ENCODE measurements at places on chromosomes 3 and 15.

DNA sequence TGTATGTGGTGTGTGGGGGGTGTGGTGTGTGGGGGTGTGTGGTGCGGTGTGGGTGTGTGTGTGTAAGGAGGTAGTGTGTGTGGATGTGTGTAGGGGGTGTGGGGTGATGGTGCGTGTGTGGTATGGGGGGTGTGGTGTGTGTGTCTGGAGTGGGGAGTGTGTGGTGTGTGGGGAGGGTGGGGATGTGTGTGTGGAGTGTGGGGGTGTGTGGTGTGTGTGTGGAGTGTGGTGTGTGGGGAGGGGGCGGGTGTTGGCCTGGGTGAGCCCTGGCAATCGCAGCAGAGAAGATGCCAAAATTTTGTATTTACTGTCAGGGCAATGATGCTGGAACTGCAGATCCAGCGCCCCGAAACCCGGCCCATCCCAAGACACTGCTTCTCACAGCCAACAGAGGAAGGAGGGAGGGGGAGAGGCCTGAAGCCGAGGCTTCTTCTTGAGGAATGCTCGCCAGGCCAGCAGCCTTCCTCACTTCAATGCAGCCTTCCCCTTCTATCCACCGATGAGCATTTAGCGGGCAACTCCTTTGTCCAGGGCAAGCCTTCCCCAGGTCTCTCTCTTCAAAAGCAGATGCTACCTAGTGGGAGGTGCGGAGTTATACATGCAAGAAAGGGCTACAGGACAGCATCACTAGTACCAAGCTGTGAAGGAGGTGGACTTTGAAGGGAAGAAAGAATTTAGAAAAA, 11.9 kb upstream of the SRP14 start:
- DNase-seq: no peak

- DNase-seq: no peak
Observed at GRCh38 chr3:128942161-128942952, 51.5 kb downstream of the CFAP92 start.

DNA sequence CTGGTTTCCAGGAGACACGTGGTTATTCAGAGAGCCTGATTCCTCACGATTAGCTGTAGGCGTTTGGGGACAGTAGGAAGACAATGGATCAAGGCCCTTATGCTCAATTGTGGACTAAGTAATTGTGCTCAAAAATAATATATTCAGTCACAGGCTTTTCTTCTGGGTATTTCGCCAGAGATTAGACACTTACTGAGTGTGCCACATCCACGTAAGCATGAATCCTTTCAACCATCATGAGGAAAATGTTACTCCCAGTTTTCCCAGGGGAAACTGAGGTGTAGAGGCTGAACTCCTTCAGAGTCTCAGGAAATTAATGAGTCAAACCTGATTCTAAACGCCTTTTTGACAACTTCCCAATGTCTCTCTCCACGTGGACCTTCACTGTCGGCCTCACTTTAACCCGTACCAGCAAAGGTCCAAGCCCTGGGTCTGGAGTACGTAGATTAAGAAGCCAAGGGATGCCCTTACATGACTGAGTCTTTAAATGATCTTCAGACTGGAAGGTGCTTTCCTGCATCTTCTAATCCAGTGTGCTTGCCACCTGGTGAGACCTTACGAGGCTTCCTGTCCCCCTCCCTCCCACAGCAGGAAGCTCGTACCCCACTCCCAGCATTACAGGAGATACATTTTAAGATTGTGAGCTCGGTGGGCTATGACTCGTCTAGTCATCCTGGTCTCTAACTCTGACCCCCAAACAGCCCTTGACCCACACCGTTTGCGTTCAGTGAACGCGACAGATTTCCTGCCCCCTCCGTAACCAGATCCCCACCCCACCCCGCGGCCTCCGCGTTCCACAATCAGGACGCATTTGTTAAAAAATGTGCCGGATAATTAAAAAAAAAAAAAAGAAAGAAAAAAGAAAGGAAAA, 1.7 kb downstream of the PKM start:
- no peak for DNase-seq

DNA sequence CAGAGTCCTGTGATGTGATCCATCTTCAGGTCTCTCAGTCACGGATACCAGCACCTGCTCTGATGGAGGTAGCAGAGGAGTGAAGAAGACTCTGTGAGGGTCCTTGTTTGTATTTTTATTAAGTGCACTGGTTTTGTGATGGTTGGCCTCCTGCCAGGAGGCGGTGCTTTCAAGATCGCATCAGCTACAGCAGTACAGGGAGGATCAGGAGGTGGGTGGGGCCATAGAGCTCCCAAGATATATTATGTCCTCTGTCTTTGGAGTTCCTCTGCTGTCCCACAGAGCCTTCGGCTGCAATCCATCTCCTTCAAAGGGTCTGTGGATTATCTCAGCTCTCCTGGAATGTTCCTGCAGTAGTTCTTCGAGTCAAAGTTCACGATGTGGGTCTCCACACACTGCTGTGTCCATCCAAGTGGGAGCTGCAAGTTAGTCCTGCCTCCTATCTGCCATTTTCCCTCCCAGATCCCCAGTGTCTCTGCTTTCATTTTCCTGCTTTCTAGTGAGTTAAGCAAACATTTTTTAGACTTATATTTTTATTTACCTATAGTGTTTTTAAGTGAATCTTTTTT, 54.7 kb downstream of the TM2D3 start:
- DNase-seq: no peak

- DNase-seq: no peak
Observed at GRCh38 chr15:29873264-29873663, 51.0 kb upstream of the TJP1 start.

- DNase-seq: no peak
Observed at GRCh38 chr3:195140816-195141793, 129.9 kb downstream of the XXYLT1 start.

DNA sequence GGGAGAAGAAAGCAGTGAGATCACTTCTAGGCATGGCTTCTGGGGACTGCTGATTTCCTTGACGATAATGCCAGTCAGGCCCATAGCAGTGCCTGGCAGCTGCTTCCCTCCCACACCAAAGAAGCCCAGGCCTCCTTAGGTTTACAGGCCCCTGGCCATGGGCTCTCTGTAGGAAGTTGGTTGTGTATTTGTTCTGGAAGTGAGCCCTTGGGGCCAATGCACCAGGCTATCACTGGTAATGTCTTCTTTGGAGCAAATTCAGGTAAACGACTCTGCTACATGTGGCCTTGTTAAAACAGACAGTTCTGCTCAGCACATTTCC, 89.3 kb downstream of the CCNL1 start:
- DNase-seq: no peak

GRCh38 chr3:88785841-88786240, 321.6 kb upstream of the EPHA3 start:
- DNase-seq: no peak

- DNase-seq: no peak
Observed at GRCh38 chr3:8734908-8735307, 1.3 kb downstream of the CAV3 start.

GRCh38 chr15:68275165-68275746, 2.3 kb upstream of the FEM1B start:
- no peak for DNase-seq
